Stimulated activated CD4-positive, alpha-beta T cell treated with anti-CD3 and anti-CD28 coated beads, TNF-alpha, amount 100 ng/mL, for 24 hours (primary cell): ENCODE measurements at places on chromosomes 5 and 9.
A peak's percentile ranks its signal among the peaks of the same experiment; 100 is the strongest.

- DNase-seq: no peak
These were observed 285.7 kb downstream of the AOPEP start for GRCh38 chr9:95012035-95012708.

GRCh38 chr5:112581811-112582320, 155.8 kb upstream of the APC start:
- no peak for DNase-seq

DNA sequence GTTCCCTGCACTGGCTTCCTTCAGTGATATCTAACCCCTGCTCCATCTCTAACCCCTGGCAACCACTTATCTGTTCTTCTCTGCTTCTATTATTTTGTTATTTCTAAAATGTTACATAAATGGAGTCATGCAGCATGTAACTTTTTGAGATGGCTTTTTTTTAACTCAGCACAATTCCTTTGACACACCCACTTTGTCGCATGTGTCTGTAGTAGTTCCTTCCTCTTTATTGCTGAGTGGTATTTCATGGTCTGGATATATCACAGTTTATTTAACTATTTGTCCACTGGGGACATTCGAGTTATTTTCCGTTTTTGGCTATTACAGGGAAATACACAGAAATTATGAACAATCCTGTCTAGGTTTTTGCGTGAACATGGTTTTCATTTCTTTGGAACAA, 200.2 kb downstream of the TRIO start:
- no peak for DNase-seq

- no peak for DNase-seq
These were observed 40.1 kb upstream of the ERCC6L2 start for GRCh38 chr9:95835393-95835792.

- peak; percentile 59 for DNase-seq
These were observed 51.2 kb downstream of the USP20 start for GRCh38 chr9:129886226-129887174.

- DNase-seq: no peak
These were observed 52.1 kb downstream of the GRIA1 start for GRCh38 chr5:153542536-153542935.

GRCh38 chr9:19641046-19641445, 147.8 kb downstream of the SLC24A2 start:
- DNase-seq: no peak

DNA sequence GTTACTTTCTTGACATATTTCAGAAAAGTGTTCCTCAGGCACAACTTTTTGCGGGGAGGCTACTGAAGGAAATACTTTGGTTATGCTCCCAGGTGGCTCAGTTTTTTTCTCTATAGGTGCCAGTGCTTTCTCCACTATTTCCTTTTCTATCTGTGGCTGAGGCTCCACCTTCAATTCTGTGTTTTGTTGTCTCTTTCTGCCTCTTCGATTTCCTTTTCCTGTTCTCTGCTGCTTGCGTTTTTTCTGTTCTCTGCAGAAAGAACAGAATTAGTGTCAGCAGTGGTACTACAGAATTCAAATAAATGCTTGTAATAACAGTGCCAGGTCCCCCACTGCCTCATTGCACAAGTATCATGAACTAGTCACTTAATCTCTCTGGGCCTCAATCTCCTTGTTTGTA, 7.0 kb downstream of the HEMGN start:
- no peak for DNase-seq

- DNase-seq: no peak
These were observed 119.7 kb downstream of the RAPGEF6 start for GRCh38 chr5:131515348-131515747.

GRCh38 chr5:111813537-111813936, 56.5 kb upstream of the NREP start:
- no peak for DNase-seq

GRCh38 chr9:11235061-11235460, 622.3 kb upstream of the PTPRD start:
- DNase-seq: no peak

DNA sequence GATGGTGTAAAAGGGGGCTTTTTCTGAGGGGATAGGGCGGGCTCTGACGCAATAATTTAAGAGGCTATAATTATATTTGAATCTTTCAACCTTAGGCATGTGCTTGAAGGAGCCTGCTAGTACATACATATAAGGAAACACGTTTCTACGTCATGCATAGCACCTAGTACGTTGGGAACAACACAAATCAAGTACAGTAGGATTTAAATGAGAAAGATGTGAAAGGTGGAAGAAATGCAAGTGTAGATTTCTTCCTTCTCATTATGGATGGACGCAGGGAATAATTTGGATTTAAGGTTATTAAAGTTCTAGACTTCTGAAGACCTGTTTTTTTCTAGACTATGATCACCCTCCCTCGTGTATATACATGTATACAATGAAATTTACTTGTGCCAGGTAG, 927 bp upstream of the CDO1 start:
- DNase-seq: no peak

- no peak for DNase-seq
These were observed 524 bp downstream of the FUBP3 start for GRCh38 chr9:130579738-130580463.

GRCh38 chr5:37859805-37860204, 20.0 kb upstream of the GDNF start:
- DNase-seq: no peak

DNA sequence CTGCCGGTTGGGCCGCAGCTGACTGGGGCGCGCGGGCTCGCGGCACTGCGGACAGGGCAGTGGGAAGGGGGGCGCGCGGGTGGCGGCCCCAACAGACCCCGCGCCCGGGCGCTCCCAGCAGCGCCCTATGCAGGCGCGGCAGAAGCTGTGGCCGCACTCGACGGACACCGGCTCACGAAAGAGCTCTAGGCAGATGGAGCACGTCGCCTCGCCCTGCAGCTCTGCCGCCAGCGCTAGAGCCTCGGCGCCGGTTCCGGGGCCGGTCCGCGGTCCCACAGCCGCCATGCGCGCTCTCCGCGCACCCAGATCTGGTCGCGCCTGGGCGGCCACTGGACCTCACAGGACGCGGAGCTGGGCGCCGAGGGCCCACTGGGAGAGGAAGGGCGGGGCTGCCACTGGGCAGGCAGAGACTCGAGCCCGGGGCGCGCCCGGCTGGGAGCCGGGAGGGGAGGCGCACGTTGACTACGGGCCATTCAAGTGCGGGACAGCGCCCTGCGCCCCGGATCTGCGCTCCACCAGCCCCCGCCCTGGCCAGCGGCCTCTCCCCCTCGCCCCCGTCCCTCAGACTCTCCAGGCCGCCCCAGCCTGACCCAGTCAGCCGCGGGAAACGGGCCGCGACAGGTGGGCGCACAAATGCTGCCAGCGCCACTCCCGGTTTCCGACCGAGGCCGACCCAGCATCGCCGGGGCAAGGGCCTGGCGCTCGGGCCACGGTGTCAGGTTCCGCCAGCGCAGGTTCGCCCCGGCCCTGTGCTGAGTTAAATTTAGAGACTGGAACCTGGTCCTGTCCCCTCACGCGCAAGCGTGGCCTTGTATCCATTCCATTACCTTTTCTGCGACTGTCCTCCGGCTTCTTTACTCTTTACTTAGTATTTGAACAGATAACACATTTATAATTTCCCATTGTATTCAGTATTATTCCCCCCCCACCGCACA, at the start of gene TRIM7:
TSS of gene TRIM7 (minus strand) at position 371 of the 935 bp plus-strand sequence. CDS start at position 285, 86 bp downstream.
- DNase-seq: no peak

GRCh38 chr5:36691226-36691625, 84.8 kb downstream of the SLC1A3 start:
- DNase-seq: no peak

DNA sequence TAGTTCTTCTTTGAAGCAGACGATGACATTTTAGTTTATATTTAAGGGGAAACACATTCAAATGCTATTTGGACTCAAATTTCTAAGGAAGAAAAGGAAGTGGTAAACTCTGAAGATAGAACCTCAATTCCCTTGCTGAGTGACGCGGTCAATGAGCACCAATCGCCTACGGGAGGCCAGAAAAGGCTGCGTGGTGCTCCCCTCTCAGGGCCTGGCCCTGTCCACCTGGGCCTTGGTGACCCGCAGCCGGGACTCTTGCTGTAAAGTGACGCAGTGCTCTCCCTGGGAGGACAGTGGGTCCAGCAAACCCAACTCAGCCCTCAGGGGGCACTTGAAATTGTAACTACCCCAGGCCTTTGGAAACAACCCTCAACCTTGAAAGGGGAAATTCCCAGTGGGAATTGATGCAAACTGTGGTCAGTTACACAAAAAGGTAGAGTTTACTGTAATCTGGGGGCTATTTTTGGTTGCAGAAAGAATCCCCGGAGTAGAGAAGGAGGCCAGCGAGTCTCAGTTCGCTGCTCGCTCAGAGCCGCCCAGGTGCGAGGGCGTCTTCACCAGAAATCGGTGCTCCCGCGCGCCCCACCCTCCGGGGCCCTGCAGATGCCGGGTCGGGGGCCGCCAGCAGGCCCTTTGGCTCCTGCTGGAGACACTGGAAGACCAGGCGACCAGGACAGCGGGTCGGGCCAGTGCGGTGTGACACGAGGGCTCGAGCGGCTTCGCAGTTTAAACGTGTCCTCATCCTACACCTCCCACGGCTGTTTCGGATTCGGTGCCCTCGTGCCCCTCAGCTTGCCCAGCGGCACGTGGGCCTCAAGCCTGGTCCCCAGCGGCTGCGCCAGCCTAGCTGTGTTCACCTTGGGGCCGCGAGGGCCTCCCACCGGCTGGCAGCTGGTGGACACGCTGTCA, 1.4 kb upstream of the ANKRD33B start:
- no peak for DNase-seq

GRCh38 chr5:68565427-68565826, 349.9 kb downstream of the PIK3R1 start:
- DNase-seq: no peak

DNA sequence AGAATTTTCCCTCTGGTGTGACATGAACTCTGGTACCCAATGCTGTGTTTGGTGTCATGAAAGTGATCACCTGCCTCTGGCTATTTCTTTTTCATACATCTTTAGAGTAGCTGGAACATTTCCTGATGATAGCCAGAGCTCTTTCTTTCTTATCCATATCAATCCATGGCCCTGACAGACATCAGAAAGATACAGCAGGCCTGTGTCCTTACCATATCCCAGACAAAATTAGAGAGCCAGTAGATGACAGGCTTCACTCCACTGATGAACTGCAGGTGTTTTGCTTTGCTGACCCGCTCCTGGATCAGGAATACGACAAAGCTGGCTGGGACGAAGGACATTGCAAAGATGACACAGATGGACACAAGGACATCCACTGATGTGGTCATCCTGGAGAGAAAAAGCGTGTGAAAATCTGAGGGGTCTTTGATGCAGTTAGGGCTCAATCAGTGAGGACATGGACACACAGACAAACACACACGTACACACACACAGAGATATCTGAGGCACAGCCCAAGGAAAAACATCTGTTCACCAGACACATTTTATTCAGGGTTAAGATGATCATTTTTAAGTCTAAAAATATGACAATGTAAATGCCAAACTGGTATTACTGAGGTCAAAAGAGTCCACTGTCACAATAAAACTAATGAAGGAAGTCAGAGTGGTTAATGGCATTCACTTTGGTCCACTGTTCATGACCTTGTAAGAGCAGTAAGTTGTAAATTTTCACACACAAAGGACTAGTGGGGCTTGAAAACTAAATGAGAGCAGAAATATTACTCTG, 34.5 kb downstream of the NIPSNAP3B start:
- DNase-seq: no peak
